Activated CD8-positive, alpha-beta T cell treated with anti-CD3 and anti-CD28 coated beads for 36 hours (primary cell): ENCODE measurements at places on chromosomes 11 and 22. TPM values are rescaled to one million over a fixed set of nuclear protein-coding genes. Genes with fewer than 3 reads are reported as not detected.

DNA sequence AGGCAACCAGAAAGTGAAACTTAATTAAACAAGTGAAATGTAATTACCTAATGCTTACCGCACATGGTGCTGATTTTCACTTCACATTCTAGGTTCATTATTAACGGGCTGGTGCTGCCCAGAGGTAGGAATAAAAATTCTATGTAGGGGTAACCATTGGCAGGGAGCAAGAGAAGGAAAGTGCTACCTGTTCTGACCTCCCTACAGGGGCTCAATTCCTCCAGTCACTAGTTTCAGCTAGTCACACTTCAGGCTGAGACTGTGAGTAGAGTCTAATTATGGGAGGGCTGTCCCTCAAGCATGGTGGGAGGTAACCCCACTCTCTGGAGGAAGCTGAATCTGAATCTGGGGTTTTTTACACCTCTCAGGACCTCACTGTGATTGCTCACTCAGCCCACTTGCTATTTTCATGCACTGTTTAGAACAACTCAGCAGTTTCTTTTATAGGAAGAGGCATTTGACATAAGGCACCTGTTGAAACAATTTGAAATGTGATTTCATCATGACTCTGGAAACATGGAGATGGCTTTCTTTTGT lies 75.4 kb downstream of the MAML2 start:
- peak; percentile 79 for DNase-seq

- no peak for DNase-seq
Observed at GRCh38 chr11:66448523-66448922, 9.9 kb upstream of the MRPL11 start.

DNA sequence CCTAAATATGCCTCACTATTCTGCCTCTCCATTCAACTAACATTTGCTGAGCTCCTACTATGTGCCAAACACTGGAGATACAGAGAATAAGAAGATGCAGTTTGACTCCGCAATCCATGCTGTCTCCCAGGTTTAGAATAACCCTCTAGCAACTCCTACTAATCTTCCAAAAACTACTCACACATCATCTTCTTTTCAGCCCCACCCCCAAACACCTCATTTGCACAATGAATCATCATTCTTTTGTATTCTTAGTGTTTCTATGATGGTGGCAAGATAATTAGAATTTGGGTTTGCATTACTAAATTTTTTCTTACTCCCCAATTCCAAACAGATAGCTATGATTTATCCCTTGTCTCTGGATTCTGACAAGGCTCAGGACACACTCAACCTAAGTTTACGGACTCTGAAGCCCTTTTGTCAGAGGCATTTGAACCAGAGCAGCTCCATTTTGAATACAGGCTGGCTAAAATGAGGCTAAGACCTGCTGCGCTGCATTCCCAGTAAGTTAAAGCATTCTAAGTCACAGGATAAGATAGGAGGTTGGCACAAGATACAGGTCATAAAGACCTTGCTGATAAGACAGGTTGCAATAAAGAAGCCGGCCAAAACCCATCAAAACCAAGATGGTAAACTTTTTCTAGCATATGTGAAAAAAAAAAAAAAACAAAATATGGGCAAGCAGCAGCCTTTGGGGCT lies 1038.9 kb downstream of the DLG2 start:
- no peak for DNase-seq

DNA sequence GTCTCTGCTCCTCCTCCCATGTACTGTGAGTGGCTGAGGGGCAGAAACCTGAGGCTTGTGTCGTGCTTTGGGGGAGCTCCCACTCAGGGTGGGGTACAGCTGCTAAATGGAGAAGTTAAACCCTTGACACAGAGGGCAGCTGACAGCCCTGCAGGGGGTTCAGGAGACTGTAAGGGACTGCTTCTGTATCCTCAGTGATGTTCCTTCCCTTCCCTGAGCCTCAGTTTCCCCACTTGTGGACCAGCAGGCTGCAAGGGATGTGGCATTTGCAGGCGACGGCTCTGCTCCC lies 15.6 kb downstream of the SYNGR1 start:
- no peak for DNase-seq

GRCh38 chr22:35174401-35175038 lies 82.8 kb upstream of the HMGXB4 start:
- DNase-seq, result no peak

Gene B3GAT1
- not detected for total RNA-seq

DNA sequence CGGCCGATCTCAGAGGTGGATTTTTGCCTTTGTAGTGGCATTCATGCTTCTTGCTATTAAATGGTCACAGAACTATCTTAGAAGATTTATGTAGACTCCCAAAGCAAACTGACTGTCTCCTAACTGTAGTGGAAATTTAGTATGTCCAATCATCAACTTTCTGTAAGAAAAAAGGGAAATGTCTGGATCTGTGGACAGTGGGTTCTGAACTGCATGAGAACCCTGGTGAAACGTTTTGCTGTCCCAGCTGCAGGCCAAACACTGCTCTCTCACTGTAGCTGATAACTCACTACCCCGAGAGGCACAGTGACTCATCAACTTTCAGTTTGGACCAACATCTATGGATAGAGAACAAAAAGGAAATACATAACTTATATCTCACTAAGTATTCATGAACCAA lies 387.1 kb downstream of the SOX6 start:
- no peak for DNase-seq

Gene F2
- not detected for total RNA-seq

DNA sequence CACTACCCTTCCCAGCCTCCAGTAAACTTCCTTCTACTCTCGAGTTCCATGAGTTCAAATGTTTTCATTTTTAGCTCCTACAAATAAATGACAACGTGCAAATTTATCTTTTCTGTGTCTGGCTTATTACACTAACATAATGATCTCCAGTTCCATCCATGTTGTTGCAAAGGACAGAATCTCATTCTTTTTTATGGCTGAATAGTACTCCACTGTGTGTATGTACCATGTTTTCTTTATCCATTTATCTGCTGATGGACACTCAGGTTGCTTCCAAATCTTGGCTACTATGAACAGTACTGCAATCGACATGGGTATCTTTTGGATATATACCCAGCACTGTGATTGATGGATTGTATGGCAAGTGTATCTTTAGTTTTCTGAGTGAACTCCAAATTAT lies 34.5 kb downstream of the FCHSD2 start:
- DNase-seq, result no peak

DNA sequence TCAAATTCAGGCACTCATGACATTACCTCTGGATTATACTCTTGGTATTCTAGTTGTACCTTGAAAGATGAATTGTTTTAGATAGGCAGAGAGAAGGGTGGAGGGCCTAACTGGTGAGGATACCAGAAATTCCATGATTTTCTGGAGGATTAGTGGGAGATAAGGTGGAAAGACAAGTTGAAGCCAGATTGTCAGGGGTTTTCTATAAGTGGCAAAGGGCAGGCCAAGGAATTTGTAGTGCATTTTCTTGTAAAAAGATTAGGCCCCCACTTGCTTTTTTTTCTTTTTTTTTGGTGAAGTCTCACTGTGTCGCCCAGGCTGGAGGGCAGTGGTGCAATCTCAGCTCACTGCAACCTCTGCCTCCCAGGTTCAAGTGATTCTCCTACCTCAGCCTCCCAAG lies 28.4 kb upstream of the PRDM10 start:
- no peak for DNase-seq

Gene OR8D1
- not detected for total RNA-seq

DNA sequence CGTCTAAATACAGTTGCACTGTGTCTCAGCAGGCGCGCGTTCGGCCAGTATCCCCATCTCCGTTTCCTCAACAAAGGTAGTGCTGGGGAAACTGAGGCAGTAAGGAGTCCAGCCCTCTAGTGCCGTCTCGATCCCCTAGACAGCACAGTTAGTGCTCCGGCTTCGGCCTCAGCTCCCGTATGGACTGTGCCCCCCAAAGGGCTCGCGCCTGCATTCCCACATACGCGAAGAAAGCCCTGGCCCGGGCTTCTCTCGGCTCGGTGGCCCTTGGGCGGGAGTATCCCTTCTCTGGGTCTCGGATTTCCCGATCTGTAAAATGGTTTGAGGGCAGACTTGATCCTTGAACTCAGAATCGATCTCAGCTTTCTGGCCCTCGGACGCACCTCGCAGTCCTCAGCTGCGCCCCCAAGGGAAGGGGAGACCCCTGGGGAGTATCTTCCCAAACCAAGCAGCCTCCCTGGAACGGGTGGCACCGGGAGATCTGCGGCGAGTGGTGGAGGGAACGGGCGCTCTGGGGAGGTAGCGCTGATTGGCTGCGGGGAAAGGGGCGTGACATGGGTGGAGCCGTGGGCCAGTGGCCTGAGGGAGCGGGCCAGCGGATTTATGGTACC lies 759 bp upstream of the PEX16 start:
- DNase-seq, result peak; percentile 74

GRCh38 chr11:124738713-124739478 lies 846 bp upstream of the NRGN start:
- no peak for DNase-seq

- DNase-seq, result peak; percentile 80
Observed at GRCh38 chr22:19855504-19856409, 1.1 kb upstream of the GNB1L start.

Gene CRACR2B
- total RNA-seq, result 2.4 TPM

Gene DDX25
- 0.43 TPM for total RNA-seq

- no peak for DNase-seq
Observed at GRCh38 chr22:17655289-17655688, 16.7 kb downstream of the BCL2L13 start.

- DNase-seq, result peak; percentile 17
Observed at GRCh38 chr11:87030458-87031054, 7.2 kb upstream of the TMEM135 start.

- no peak for DNase-seq
Observed at GRCh38 chr11:26193694-26194365, 138.1 kb upstream of the ANO3 start.

Gene PC
- total RNA-seq, result 6.5 TPM

GRCh38 chr22:32073262-32073661 lies 30.2 kb downstream of the SLC5A1 start:
- no peak for DNase-seq

- DNase-seq, result peak; percentile 21
Observed at GRCh38 chr11:27471589-27472397, 797 bp downstream of the LGR4 start.

Gene GAL
- total RNA-seq, result 2.2 TPM

Gene BEST1
- total RNA-seq, result 0.83 TPM

DNA sequence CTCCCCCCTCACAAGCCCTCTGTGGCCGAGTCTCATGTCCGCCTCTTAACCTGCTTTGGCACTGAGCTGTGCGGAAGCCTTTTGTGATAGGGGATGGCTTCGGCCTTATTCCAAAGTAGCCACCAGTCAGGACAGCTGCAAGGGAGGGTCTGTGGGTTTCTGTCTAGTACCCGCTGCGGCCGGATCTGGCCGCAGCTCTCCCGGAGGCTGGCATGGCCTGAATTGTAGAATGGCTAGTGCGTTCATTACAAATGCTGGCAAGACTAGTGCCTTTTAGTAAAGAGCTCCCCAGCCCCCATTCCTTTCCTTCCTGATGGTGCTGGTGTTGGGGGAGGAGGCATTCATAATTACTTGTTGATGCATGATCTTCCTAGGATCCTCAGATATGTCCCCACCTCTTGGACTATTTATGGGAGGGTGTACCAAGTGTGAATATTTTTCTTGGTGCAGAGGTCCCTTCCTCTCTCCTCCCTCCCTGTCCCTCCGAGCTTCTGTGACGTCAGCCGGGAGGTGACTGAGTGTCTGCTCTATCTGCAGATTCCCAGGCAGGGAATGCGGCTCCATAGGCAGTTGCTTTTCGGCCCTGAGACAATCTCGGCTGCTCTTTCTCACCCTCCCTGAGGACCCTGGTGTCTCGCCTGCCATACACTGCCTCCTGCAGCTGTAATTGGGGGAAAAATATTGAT lies 108.7 kb upstream of the E2F8 start:
- DNase-seq, result no peak

DNA sequence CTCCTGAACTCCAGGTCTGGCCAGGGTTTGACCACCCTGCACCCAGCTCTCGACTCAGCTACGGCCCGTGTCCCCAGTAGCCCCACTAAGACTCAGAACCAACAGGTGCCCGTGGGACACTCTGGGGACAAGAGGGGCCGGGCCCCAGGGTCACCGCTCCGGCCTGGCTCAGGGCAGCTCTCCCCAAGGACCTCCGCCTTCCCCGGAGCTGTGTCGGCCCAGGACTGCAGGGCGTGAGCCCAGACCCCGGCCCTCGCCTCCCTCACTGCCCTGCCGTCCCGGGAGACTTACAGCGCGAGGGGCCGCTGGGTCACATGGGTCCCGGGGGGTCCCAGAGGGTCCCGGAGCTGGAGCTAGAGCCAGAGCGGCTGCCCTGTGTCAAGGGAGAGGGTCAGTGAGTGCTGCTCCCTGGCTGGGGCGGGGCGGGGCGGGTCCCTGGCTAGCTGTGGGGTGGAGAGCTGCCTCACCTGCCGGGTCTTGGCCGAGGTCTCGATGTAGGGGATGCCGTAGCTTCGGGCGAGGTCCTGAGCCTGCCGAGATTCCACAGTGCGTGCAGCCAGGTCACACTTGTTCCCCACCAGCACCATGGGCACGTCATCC lies 2.3 kb downstream of the HRAS start:
- DNase-seq, result no peak
